ENCODE measurements at places on chromosomes 6 and 20. TPM values are rescaled to one million over a fixed set of nuclear protein-coding genes. Genes with fewer than 3 reads are reported as not detected.

Gene FAM110A
- total RNA-seq, result 46.6 TPM

Gene TUBB2B
- total RNA-seq, result 2.9 TPM

Gene RIMS4
- 0.32 TPM for total RNA-seq

Gene ANKRD66
- total RNA-seq, result not detected

GRCh38 chr6:147547369-147547902, 38.9 kb downstream of the SAMD5 start:
- DNase-seq, result no peak

DNA sequence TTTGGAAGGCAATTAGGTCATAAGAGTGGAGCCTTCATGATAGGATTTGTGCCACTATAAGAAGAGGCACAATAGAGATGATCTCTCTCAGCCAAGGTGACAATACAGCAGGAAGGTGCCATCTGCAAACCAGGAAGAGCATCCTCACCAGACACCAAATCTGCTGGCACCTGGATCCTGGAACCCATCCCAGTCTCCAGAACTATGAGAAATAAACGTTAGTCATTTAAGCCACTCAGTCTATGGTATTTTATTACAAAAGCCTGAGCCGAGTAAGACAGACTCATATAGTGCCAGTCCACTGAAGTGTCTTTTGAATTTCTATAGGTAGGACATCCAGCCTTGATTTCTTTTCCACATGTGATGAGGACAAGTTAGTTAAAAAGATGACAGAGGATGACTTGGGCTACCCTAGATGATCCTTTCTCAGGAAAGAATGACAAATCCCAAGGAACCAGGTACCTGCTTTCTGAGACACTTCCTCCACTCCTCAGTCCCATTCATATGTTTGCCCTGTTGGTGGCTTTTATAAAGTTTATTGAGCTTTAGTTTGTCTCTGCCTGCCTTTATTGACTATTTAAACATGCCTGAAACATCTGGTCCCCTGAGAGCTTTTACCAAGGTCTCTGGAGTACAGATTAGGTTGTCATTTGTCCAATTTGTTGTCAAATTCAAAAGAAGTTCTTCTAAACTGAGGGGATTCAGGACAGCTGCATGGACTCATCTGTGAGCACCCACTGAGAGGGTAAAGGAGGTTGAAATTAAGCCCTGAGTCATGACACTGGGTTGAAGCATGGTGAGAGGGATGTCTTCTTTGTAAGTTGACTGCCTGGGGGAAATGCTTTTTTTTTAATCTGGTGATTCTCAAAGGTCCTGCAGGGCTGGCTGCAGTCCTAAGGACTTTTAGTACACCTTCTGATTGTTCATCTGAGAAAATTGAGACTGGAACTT, 165.0 kb upstream of the PLCB4 start:
- DNase-seq, result no peak

DNA sequence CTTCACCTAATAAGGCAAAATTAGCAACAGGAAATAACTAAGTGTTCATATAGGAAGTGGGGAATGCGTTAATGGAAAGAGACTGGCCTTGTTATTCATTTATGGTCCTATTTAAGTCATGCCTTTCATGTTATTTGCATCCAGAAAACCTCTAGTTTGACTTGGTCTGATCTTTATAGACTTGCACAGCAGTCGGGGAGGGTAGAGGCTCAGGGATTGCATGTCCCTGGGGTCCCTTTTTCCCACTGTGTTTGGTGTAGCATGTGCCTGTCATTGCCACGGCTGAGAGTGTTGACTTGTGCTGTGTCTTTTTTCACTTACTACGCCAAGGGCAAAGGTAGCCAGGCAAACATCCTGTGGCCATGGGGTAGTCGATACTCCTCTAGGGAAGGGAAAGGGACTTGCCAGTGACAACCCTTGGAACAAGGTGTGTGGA, 105.4 kb upstream of the RIN2 start:
- DNase-seq, result no peak

DNA sequence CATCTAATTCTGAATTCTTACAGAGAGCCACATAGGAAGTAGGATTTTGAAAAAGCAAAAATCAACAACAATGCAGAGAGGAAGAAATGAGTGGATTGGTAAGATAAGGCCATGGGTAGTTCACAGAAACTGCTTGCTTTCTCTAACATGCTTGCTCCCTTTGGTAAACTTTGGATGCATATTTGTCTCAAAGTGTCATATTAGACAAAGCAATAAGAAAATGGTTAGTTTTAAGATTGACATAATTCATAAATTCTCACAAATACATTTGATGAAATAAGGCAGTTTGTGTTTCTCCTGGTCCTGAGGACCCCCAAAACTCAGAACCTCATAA, 31.7 kb downstream of the UTRN start:
- DNase-seq, result no peak

- no peak for DNase-seq
Measured at GRCh38 chr6:3473773-3474172, 16.9 kb upstream of the SLC22A23 start.

GRCh38 chr20:20685635-20686034, 26.8 kb downstream of the RALGAPA2 start:
- no peak for DNase-seq

DNA sequence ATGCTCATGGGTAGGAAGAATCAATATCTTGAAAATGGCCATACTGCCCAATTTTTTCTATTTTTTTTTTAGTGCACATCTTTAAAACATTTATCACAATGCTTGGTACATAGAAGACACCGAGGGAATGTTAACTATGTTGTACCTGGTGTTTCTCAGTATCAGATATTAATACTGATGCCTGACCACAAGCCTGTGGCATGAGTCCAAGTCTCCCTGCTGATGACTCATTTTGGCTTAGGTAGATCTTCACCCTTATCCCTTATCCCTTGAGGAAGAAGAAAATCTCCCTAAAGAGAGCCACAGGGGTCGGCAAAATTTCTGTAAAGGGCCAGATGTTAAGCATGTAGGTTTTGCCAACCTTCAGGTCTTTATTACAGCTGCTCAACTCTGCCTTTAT, 14.5 kb downstream of the CD109 start:
- DNase-seq, result no peak

- DNase-seq, result no peak
Measured at GRCh38 chr6:44727651-44728630, 340.4 kb downstream of the CDC5L start.

- no peak for DNase-seq
Measured at GRCh38 chr6:106098383-106099234, 12.5 kb downstream of the PRDM1 start.

DNA sequence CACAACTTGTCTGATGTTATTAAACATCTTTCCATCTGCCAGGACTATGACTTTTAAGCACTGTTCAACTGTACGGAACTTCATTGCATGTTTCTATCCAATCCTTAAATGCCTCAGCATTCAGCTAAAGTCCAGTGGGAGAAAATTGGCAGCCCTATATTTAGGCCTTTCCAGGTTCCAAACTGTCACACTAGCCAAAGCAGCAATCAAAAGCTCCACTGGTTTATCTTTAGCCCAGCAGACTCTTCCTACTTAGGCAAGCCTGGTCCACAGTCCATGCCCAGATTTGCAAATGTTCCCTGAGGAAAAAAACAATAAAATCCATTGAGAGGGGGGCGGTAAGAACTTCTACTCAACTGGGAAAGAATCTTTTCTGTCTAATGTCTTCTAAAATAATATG, 349.1 kb upstream of the GJE1 start:
- no peak for DNase-seq

DNA sequence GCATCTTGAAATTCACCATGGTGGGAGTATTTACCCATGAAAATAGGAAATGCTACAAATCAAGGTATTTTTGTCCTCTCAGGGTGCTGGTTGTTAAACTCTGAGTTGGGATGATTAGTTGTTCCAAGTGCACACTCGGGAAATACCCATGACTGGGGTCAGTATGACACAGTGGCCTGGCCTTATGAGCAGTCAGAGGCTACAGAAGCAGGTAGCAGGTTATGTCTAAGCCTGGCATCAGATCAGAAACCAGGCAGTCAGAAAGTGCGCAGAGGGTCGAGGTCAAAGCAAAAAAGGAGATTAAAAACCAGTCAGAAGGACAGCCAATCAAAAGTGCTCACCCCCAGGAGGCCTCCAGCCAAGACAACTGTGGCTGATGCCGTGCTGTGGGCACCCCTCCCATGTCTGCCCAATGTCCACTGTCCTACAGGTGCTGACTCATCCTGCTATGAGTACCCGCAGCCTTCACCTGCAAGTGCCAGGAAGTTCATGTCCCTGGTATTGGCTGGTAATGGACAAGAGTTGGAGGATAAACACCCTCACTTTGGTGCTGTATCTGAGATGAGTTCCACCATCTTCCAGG, 117.4 kb upstream of the SLC24A3 start:
- DNase-seq, result no peak

DNA sequence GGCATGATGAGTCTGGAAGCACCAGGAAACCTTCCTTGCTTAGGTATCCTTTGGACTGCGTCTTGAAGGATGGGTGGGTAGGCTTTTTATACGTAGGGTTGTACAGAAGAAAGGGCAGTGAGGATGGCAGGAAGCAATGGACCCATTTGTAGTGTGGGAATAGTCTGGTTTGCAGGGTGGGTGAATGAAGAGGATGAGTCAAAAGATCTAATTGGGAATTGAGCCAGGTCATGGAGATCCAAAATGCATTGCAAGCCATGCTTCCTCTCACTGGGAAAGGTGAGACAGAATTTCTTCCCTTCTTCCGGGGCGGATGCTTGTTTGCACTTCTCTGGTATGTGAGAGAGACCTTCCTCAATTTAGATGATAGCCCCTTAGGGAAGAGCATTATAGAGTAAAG, 10.1 kb upstream of the BTBD3 start:
- no peak for DNase-seq

DNA sequence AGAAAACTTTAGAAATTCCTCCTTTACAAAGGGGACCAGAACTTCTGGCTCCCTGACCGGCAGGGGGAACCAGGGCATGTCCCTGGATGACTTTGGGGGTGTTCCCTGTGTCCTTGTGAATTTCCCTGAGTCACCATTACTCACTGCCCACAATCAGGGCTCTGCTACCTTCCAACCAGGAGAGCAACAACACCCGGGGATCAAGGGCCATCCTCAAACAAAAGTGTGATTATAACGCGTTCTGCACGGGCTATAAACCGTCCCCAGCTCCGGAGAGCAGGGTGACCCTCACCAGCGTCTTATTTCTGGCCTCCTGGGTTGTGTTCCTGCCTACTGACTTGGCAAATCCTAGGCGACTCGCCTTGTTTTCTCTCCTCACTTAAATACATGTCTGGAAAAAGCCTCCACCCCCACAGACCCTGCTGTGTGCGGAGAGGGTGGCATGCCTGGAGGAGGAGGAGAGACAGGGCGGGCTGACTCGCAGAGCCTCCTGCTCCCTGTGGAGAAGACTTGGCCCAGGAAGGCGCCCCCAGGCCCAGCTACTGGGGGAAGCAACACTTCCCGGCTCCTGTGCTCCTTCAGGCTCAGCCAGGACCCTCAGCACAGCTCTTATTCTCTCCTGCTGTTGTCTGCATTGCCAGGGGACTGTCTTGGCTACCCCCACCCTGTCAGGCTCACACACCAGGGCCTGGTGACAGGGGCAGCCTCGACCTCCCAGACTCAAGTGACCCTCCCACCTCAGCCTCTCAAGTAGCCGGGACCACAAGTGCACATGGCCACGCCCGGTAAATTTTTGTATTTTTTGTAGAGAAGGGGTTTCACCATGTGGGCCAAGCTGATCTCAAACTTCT, 54.1 kb downstream of the FGD2 start:
- no peak for DNase-seq

- DNase-seq, result no peak
Measured at GRCh38 chr6:41654151-41654697, 16.0 kb downstream of the MDFI start.

- no peak for DNase-seq
Measured at GRCh38 chr6:79544939-79545450, 7.8 kb upstream of the LCA5 start.

- no peak for DNase-seq
Measured at GRCh38 chr6:154821638-154822037, 88.4 kb downstream of the SCAF8 start.

DNA sequence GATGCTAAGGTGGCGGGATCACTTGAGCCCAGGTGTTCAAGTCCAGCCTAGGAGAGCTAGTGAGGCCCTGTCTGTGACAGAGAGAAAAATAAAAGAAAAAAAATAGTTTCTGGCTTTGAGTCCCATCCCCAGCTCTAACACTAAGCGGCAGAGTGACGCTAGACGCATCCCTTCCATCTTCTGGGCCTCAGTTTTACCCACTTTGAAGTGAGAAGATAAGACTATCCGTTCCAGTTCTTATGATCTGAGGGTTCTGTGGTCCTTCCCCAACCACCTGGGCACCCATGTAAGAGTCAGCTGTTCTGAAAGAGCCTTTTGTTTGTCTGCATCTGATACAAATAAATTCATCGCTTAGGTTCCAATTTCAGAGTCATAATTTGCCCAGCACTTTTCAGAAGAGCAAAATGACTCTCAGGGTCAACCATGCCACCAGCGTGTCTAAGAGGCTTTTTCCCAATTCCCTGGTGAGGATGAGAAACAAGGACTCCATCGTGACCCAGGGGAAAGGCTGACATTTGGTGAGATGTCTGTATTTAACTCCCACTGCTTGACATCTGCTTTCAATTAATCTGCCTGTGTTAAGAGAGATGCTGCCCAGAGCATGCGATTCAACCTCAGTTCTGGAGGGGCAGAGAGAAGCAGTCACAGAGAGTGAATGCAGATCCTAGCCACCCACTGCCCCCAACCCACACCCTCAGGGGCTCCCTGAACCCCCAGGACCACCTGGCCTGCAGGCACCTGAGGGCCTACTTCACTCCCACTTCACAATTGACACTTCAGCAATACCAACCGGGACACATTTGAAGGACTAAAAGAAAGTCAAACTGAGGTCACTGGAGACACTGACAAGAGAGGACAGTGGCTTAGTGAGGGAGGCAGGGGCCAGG, 131.6 kb upstream of the TOP1 start:
- DNase-seq, result no peak

DNA sequence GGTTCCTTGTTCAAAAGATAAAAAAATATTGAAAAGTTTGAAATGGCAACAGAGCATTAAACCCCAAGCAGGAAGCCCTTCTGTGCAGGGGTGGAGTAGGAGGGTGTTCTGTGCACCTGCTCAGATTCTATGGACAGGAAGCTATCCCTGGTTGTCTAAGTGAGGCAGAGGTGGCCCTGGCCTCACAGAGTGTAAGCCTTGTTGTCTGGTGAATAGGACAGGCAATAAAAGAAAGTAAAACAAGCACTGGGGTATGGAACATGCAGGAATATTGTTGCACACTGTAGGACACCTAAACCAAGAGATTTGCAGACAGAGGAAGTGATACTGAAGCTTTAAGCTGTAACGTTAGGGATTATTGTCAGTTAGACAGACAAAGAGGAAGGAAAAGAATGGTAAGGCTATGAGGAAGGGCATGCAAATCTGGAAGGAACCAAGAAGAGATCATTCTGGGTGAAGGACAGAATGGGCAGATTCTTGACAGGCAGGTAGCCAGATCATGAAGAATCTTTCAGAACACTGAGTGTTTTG, 66.8 kb downstream of the TBC1D7 start:
- DNase-seq, result no peak

DNA sequence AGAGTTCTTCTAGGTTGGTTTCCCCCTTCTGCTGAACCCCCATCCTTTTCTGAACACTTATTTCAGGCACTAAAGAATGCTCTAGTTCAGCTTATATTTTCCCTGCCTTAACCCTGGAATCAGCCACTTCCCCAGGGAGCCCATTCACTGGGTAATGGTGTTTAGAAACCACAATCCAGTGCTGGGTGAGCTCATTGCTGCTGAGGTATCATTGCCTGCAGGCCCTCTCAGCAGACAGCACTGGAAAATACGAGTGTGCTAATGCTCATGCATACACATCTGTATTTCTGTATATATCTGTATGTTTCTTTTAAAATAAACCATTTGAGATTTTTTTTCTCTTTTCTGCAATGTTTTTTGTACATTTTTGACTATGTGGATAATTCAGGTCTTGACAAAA, 27.0 kb downstream of the OSBPL2 start:
- no peak for DNase-seq

- no peak for DNase-seq
Measured at GRCh38 chr20:61185181-61185580, 66.9 kb upstream of the CDH4 start.
